ENCODE measurements at places on chromosomes 16 and 17. TPM values are rescaled to one million over a fixed set of nuclear protein-coding genes. Genes with fewer than 3 reads are reported as not detected.

GRCh38 chr17:82344175-82344907 lies 10.8 kb upstream of the SECTM1 start:
- no peak for DNase-seq

DNA sequence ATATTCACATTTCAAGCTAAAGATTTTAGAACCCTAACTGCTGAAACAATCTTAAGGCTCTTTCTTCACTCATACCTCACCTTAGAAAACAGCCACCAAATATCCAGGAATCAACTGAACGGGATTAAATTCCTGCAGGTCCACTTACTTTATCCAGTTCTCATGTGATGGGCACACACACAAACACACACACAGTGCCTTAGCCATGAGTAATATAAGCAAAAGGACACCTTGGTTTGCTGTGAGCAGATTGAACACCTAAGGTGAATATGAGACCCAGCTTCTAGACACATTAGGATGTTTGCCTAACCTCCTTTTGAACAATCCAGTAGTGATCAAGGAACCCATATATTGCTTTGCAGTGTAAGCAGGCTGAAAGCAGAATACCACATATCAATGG lies 81.5 kb downstream of the TUBD1 start:
- DNase-seq, result no peak

Gene FGF11
- total RNA-seq, result 5.3 TPM

Gene CACNG1
- under 0.01 TPM for total RNA-seq
